ENCODE measurements at places on chromosomes 3 and 15.

DNA sequence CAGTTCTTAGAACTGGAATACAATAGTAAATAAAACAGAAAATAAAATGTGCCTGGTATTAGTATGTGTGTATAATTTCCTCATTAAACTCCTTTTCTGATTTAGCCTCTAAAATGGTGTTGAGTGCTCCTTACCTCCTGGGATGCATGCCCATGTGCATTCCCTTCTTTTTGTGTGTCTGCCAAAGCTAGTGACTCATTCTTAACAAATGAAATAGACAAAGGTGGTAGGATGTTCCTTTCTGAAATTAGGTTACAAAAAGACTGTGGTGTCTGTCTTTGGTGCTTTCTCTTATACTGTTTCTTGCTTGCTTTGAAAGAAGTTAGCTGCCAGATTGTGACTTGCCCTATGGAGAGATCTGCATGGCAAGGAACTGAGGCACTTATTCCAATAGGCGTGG, 623.7 kb downstream of the GRM7 start:
- no peak for DNase-seq

DNA sequence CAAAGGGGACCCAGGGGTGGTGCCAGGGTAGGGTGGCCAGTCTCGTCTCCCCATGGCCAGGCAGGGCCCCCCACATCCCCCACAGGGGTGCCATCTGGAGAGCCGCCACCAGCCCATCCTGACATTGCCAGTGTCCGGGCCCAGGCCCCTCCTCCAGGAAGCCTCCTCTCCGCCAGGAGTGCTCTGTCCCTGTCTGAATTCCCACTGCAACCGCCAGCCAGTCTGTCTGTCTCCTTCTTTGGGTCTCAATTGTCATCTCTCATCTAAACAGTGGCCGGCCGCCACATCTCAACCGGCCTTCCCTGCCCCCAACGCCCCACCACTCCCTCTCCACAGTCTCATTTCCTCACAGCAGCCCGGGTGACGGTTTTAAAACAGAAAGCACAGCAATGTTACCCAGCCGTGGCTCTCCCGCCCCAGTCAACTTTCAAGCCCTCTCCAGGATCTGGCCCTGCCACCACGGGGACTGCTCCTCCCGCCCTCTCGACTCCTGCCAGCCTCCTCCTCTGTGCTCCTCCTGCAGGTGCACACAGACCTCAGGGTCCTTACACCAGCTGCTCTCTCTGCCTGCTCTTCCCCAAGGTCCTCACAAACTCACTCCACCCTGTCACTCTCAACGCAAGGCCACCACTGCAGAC, 57.0 kb downstream of the IQSEC1 start:
- no peak for DNase-seq

DNA sequence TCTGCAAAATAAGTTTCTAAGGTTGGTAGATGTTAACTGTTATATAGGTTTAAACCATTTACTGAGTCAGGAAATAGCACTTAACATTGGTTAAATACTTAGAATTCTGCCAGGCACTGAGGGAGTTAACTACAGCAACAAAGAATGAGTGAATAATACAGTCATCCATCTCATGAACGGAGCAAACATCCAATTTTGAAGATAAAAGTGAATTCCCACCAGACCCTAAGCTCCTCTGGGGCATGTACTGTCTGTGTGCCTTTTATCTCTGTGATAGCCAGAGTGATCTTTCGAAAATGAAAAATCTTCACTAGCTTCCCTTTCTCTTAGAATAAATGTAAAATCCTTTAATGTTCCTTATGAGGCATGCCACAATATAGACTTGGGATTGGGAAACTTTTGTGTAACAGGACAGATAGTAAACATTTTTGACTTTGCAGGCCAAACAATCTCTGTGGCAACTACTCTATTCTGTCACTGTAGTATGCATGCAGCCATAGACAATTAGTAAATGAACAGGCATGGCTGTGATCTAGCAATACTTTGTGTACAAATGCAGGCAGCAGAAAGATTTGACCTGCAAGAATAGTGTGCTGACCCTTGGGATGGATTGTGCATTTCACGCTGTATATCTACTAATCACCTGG, 294.5 kb upstream of the LMCD1 start:
- no peak for DNase-seq

GRCh38 chr3:190125436-190126068, 4.9 kb upstream of the P3H2 start:
- DNase-seq: no peak

- DNase-seq: no peak
Observed at GRCh38 chr3:115975353-115975752, 352.0 kb downstream of the GAP43 start.

GRCh38 chr15:94080416-94080815, 150.9 kb upstream of the MCTP2 start:
- DNase-seq: no peak

DNA sequence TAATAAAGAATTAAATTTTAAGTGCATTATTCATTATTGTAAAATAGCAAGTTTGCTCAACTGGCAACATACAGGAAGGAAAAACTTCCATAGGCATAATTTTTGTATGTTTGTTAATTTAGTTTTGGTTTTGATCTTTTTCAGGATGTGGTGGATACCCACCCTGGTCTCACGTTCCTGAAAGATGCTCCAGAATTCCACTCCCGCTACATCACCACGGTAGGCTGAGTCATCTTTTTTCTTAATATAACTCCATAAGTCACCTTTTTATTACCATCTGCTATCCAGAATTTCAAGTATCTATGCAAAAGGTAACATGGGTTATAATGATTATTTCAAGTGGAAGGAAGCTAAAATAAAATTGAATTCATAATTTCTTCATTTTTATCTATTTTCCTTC, 104.8 kb downstream of the PPP2R3A start:
- no peak for DNase-seq

DNA sequence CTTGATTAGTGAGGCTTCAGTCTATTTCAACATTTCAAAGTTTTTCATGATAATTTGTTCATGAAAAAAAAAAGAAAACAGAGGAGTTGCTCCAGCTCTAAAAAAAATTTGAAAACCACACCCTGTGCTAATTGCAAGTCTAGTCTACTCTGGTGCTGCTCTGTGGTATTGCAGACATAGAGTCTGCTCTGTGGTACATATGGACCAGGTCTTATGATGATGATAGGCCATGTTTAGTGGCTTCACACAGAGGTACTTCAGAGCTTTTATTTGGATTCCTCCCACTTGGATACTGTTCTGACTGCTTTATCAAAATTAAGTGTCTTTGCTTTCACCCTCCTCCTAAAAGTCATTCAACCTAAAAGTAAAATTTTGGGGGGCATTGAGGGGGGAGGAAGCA, 160.8 kb downstream of the ALCAM start:
- no peak for DNase-seq

- DNase-seq: no peak
Observed at GRCh38 chr3:10122724-10123123, 7.2 kb downstream of the BRK1 start.

DNA sequence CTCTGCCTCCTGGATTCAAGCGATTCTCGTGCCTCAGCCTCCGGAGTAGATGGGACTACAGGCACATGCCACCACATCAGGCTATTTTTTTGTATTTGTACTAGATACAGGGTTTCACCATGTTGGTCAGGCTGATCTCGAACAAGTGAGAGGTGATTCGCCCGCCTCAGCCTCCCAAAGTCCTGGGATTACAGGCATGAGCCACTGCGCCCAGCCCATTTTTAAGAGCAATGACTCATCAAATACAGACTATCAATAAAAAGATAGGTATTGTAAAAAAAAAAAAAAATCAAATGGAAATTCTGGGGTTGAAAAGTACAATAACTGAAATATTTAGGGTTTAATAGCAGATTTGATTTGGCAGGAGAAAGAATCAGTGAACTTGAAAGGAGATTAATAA, 129.0 kb downstream of the TJP1 start:
- no peak for DNase-seq

GRCh38 chr3:42613462-42613861, 13.0 kb downstream of the NKTR start:
- DNase-seq: no peak

GRCh38 chr15:77013776-77014131, 18.8 kb downstream of the PSTPIP1 start:
- DNase-seq: no peak

- no peak for DNase-seq
Observed at GRCh38 chr3:55725681-55726500, 238.8 kb upstream of the WNT5A start.

DNA sequence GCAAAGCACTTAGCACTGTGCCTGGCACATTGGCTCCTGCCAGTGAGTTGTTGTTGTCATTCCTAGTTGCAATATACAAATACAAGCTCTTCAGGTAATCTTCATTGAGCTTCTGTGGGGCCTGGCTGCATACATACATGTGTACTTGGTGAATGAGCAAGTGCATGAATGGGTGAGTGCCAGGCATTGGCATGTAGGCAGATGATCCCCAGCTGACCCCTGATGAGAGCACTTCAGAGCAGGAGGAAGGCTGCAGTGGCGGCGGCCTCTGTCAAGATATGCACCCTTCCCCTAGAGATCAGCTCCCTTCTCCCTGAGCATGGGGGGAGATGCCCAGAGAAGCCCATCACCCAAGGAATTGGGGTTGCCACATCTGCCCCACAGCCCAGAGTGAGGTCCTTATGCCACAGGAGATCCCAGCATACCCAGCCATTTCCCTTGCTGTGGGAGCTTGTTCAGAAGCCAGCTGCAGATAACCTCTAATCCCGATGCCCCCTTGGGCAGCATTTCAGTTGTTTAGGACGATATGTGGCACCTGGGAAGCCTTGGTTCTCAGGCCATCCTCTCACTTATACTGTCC, 8.8 kb downstream of the CACNA2D3 start:
- no peak for DNase-seq

GRCh38 chr3:8556473-8556869, 54.8 kb downstream of the LMCD1 start:
- DNase-seq: no peak

- DNase-seq: no peak
Observed at GRCh38 chr15:45346381-45346780, 32.0 kb downstream of the GATM start.

- peak; percentile 50 for DNase-seq
Observed at GRCh38 chr3:187264021-187264420, 27.5 kb downstream of the MASP1 start.

DNA sequence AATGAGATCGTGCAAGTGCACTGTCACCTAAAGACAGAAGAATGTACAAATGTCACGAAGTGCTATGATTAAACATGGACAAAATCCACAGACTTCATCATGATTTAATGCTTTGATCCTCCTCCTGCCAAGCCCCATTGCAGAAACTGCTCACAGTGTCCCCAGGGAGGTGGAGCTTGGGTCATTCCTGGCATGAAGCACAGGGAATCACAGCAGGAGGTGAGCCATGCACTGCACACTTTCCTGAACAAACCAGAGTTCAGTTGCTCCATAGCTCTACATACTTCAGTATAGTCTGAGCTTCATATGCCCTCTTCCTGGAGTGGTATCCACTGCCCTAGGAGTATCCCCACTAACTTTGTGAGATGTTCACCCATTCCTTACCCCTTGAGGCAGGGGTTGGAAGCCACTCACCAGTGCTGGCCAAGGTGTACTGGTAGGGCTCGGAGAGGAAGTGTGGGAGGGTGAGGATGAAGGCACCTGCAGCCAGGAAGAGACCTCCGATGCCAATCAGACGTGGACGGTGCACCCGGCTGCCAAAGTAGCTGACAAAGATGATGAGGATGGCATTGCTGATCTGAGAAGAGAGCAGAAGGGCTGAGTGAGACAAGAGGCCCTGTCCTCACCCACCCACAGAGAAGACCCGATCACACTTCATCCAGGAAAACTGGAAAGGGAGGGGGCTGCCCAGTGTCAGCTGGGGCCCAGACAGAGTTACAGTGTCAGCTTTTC, 56.3 kb downstream of the SLCO2A1 start:
- DNase-seq: no peak

DNA sequence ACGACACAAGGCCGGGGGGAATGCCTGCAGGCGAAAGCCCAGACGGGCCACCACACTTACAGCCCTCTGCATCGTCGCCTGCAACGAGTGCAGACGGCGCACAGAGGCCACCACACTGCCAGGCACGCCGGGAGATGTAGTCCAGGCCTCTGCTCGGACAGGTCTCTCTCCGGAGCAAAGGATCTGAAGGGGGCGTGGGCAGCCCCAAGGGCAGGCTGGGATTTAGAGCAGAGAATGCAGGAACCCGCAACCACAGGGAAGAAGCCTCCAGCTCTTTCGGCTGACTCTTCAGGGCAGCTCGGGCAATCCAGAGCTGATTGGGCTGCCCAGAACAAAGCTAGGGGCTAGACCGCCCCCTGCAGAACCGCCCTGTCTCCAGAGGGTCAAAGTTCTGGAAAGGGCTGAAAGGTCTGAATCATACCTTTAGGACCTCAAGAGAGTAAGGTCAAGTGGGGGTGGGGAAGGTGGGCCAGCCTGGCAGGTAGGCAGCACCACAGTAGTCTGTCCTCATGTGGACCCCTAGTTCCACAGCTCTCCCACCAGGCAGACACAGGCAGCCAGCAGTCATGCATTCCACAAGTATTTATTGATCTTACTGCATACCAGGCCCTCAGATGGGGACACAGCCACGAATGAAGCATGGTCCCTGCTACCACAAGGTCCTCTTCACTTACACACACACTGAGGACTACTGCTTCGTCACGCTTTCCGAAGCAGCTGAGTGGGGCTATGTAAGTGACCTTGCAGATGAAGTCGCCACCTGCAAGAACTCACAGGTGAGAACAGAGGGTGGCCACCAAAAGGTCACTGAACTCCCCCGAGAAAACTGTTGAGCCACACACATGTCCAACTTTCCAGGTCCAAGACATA, at the start of gene AMT:
Gene AMT (minus strand): TSS at position 95 of the 870 bp plus-strand sequence. CDS start 23 bp downstream, at position 72.
- DNase-seq: peak; percentile 82

- DNase-seq: peak; percentile 71
Observed at GRCh38 chr15:67941648-67942310, 101.9 kb upstream of the RNU6-1 start.

DNA sequence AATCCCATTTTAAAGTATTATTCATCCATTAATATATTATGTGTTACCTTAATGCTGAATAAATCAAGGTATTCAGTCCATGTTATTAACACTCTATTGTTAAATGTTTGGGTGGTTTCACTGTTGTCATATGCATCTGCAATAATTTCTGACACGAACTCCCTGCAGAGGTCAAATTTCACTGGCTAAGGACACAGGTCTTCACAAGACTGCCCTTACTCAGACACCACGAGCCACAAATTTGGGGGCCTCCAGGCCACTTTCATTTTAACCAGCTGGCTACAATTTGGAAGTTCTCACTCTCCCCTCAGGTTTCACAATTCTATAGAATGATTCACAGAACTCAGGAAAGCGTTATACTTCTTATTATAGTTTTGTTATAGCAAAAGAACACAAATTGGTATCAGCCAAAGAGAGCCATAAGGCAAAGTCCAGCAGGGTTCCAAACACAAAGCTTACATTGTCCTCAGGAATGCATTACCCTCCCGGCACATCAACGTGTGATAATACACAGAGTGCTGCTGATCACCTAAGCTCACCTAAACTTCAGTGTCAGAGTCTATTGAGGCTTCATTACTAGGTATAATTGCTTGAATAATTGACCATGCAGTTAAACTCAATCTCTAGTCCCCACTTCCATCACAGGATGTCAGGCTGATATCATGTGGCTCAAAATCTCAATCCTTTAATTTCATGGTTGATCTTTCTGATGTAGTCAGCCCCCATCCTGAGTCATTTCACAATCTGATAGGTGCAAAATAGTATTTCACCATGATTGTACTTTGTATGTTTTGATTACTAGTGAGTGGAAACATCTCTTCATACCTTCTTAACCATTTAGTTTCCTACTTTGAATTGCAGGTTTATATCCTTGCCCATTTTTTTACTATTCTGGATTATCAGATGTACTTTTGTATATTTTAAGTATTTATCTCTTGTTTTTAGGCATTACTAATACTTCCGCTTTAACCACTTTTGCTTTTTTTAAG, 441.4 kb upstream of the AGTR1 start:
- peak; percentile 47 for DNase-seq

Data from large intestine (tissue), 12 donors.